ENCODE measurements at places on chromosomes 3 and 15.

- DNase-seq, result no peak
These were observed 1017.3 kb upstream of the EPHA6 start for GRCh38 chr3:95797081-95797480.

- DNase-seq, result no peak
These were observed 58.7 kb upstream of the CHST2 start for GRCh38 chr3:143060906-143061305.

GRCh38 chr15:63013052-63013808 lies 29.3 kb upstream of the TPM1 start:
- DNase-seq, result no peak

DNA sequence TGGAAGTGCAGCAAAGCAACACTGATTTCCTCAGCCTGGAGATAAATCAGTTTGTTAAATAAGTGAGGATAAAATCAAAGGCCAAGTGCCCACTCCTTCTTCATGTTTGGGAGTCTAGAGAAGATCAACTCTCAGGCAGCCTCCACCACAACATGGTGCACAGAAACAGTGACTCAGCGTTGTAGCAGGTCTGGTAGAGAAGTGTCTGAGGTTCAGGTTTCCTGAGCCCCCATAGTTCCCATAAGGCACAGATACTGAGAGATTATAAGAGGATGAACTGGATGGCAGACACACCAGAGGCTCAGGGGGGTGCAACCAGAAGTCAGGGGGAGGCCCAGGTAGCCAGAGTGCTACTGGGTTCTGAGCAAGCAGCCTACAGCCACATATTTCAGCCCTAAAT lies 166.7 kb downstream of the FRMD5 start:
- DNase-seq, result no peak

DNA sequence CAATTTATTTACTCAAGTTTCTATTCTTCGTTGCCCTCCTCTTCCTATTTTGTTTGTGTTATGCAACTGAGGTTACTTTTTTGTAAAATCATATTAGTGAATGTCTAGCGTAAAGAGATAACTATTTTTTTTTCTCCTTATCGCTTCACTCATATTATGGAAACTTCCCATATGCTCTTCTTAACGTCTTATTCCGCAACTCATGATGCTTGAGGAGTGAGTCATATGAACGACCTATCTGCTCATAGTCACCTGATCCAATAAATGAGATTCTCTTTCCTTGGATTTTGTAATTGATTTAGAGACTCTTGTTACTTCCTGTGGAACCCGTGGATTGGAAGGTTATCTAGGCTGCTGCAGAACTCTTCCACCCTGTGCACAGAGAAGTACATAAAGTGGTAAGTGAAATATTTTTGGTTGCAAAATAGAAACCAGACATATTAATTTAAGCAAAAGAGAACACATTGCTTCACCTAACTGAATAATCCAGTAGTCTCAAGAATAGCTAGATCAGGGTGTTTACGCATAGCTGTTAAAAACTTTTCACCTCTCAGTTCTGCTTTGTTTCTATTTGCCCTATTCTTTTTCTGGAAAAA lies 719.3 kb upstream of the SGO1 start:
- DNase-seq, result no peak

All from COR-L47 (cell line).